ENCODE measurements at places on chromosomes 5 and 9.
A peak's percentile ranks its signal among the peaks of the same experiment; 100 is the strongest.

DNA sequence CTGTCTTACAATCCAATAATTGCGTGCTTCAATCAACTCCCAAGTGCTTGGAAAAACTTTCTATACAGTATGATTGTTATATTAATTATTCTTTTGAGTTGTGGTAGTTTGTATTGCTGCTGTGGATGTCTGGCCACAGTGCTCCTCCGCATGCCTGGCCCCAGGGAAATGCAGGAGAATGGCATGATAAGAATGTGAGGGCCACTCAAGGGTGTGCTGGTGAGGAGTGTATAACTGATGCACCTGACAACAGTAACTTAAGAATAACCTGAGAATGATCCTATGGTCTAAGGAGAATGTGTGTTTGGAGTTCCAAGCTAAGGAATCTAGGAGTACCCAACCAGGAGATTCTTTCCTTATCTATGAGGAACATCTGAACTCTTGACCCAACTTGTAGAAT lies 152.9 kb upstream of the APC start:
- DNase-seq, result no peak

GRCh38 chr9:124384846-124385245 lies 30.4 kb downstream of the PSMB7 start:
- DNase-seq, result no peak

DNA sequence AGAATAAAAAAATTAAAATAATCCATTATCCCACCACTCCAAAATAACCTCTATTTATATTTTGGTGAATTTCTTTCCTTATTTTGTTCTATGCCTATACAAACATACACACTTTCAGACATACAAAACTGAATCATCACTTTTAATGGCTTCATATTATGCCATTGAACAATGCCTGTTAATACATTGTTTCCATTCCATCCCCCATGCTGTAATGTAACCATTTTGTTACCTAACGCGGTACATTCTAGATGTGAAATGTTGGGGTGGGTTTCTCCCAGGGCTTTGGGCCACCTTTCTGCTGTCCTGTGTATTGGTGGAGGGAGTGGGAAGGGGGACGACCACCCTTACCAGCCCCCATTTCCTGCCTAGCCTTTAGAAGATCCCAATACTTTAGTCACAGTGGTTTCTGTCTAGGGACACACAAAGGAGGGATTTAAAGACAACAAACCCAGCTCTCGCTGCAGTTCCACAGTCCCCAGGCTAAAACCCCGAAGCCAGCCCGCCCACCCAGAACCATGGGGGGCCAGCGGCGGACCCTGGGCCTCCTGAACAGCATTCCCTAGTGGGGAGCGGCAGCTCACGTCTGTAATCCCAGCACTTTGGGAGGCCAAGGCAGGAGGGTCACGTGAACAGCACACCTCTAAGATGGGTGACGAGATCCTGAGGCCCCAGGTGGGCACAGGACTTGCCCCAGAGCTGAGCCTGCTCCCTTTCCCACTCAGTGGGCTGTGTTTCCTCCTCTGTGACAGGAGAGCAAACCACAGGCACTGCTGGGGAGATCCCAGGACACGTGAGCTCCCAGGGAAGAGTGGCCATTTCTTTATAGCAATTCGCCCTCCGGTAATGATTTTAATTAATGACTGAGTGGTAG lies 56.9 kb upstream of the STXBP1 start:
- DNase-seq, result no peak

GRCh38 chr9:3475300-3476020 lies 50.3 kb downstream of the RFX3 start:
- peak; percentile 16 for DNase-seq

- no peak for DNase-seq
Observed at GRCh38 chr5:171221916-171222315, 87.1 kb upstream of the TLX3 start.

- no peak for DNase-seq
Observed at GRCh38 chr5:33563983-33564908, 123.5 kb downstream of the TARS1 start.

GRCh38 chr5:101539315-101539714 lies 636.2 kb upstream of the ST8SIA4 start:
- no peak for DNase-seq

- no peak for DNase-seq
Observed at GRCh38 chr9:68781928-68782327, 76.9 kb downstream of the PIP5K1B start.

- DNase-seq, result no peak
Observed at GRCh38 chr5:65539827-65540226, 23.1 kb downstream of the CENPK start.

GRCh38 chr5:159456722-159457465 lies 126.6 kb upstream of the IL12B start:
- peak; percentile 66 for DNase-seq

- DNase-seq, result no peak
Observed at GRCh38 chr9:127204771-127205470, 59.7 kb upstream of the GARNL3 start.

DNA sequence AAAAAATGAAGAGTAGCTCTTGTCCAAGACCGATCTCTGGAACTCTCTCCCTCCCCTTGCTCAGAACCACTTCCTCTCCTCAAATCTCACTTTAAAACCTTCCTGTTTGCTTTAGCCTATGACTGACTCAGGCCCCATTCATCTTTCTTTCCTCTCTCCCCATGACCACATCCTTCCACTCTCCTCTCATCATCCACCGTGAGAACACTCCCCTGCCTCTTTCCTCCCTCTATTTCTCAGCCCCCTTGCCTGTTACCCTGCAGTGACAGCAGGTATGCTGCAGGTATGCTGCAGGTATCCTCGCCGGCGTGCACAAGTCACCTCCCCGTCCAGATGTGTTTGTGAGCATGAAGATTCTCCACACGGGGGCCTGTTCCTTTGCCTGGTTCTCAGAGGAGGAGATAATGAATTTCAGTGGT lies 505.3 kb downstream of the CCDC171 start:
- no peak for DNase-seq

- DNase-seq, result no peak
Observed at GRCh38 chr5:177371120-177372033, 12.9 kb upstream of the SLC34A1 start.

DNA sequence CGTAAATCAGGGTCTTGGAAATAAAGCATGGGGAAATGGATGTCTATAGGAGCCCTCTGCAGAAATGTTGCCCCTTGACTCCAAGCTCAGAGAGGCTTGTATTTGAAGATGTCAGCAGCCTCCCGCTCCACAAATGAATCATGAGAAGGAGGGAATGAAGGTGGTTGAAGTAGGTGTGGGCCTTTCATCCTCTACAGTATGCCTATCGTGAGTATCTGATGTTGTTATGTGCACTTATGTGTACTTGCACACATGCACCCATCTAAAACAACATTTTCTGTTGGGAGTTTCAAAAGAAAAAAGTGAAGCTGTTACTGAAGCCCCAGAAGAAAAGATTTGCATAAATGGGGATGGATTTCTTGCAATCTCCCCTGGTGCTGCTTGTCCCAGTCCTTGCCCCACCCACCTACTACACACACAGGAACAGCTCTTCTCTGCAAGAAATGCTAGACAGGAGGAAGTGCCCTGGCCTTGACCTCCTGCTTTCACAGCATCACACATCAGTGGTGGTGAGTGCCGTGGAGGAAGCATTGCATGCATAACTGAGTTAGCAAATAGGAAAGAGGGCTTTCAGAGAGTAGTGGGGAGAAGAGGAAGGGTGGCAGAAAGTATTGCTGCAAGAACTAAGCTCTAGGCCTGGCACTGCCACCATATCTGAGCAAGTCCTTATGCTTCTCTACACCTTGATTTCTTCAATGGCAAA lies 156.1 kb downstream of the SNX18 start:
- peak; percentile 98 for DNase-seq

- DNase-seq, result no peak
Observed at GRCh38 chr5:125603321-125603720, 819.9 kb upstream of the GRAMD2B start.

DNA sequence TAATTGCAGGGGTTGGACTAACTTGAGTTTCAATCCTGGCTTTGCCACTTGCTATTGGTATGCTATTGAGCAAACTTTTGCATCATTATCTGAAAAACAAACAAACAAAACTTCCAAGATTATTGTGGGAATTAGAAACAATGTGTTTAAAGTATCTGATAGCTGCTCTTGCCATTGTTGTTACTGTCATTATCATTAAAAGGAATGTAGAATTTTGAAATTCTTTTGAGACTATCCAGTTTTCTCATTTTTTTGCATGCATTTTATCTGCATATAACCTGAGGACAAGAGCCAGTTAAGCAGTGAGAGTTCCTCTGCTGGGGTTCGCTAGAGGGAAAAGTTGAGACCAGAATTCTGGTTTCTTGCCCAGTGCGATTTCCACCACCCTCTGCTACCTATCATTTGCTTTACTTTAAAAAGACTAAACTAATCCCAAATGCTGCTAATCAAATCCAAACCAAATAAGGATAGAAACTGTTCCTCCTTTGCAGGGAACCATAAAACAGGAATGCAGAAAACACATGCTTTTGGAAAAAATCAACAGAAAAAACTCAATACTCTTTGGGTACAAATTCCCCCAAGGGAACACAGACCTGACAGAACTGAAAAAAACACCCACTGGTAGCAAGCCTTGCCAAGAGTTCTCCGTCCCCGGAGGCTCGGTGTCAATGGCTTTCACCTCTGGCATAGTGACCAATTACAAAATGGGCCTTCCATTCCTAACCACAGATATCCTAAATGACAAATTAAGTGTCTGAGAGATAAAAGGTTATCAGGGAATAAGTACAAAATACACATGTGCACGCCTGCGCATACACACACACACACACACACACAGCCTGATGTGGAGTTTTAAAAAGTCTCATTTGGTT lies 373.7 kb downstream of the ARL15 start:
- DNase-seq, result no peak

DNA sequence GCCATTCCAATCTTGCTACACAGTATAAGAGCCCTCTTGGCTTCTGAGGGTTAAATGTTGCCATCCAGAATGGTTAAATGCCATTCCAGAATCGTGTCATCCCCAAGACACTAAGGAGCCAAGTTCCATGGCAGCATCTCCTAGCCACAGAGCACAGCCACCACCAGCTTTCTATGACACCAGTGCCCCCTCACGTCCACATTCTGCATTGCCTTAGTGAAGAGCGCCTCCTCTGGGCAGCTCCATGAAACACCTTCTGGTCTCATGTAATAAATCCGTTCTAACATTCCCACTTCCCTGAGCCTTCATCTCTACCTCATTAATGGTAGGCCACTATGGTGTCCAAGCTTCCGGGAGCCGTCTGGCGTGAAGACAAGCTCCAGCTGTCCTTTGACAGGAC lies 12.4 kb downstream of the CBY3 start:
- DNase-seq, result peak; percentile 78

DNA sequence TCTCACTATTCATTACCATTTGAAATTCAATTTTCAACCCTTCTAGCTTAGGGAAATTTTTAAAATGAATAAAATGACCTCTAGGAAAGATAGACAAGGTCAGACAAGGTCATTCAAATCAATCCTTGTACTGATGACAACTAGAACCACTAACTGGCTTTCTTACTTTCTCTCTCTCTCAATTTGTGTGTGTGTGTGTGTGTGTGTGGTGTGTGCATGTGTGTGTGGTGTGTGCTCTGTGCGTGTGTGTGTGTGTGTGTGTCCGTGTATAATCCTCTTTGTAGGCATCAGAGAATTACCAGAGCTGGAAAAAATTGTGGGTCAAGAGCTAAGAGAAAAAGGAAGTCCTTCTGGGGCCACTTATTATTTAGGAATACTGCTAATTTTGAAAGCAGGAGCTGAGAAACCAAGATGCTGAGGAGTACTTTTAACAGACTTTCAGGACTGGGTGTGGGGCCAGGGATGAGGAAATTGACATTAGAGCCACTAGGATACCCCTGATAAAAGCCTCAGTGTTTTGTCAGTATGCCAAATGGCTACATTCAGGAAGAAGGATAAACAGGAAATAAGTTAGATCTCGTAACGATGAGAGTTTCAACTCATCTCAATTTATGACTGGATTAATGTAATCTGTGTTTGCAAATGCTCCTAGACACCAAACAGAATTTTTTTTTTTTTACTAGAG lies 723.3 kb downstream of the CETN3 start:
- no peak for DNase-seq

DNA sequence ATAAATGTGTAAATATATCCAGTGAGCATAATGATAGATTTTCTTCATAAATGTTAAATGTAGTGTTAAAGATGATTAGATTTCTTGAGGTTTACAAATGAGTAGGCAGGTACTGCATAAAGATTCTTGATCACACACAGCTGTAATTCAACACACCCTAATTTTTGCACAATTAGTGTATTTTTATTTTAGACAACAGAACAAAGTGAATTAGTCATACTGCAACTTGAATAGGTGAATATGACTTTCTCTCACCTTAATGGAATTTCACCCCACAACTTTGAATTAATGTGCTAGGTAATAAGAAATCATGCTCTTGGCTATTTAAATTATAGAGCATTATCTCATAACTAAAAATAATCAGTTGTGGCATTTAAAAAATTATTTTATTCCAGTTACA lies 795.7 kb upstream of the ACO1 start:
- DNase-seq, result no peak

DNA sequence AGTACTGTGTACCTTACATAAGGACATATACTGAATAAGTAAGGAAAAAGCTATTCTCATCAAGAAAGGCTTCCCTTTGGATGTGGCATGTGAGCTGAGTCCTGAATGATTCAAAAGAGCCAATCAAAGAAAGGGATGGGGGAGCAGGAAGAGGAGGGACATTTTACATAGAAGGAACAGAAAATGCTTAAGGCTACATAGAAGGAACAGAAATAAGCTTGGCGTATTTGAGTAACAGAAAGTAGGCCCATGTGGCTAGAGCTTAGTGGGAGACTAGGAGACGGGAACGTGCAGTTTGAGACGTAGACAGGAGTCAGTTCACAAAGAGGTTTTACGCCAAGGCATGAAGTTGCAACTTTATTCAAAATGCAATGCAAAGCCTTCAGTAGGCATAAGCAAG lies 126.3 kb downstream of the CEMIP2 start:
- DNase-seq, result no peak

DNA sequence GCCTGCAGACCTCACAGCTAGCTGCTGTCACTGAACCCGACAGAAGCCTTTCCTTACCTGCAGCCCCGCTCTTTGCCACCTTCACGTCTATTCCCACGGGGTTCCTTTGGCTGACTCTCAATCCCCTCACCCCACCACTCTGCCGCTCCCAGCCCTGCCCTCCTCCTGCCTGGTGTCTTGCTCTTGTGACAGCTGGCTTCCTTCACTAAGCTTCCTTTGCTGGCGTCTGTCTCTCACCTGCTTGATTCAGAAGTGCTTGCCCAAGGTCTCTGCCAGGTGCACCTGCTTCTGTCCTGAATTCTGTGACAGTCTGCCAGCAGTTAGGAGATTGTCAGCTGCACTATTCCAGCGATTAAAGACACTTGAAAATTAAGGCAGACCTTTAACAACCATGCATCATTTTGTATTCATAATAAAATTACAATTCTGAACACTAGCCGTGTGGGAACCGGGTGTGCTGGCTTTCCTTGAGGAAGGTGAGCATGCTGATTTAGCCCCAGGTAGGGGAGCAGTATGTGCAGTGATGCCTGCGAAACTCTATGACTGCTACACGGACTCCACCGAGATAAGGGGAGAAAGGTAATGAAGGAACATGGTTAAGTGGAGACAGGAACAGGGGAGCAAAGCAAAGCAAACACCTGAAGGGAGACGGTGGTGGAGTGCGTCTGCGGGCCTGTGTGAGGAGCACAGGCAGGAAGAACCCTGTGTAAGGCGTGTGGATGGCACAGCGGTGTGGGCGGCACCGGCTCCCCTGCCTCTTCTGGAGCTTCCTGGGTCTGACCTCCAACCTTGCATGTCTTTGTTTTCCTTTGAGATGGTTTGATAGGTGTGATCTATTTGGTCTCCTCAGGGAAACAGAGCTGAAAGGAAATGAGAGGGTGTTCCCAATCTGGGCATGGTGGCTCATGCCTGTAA lies 80.1 kb upstream of the CACNA1B start:
- DNase-seq, result no peak

- DNase-seq, result no peak
Observed at GRCh38 chr5:38891563-38891962, 45.8 kb downstream of the OSMR start.

GRCh38 chr9:124574534-124575375 lies 67.6 kb upstream of the NR5A1 start:
- no peak for DNase-seq
